Effector memory CD4-positive, alpha-beta T cell (primary cell): ENCODE measurements at places on chromosomes 5 and 9.

GRCh38 chr5:73112359-73112758 lies 8.0 kb upstream of the TMEM171 start:
- DNase-seq: no peak

GRCh38 chr5:57394421-57395210 lies 88.0 kb downstream of the ACTBL2 start:
- no peak for DNase-seq

DNA sequence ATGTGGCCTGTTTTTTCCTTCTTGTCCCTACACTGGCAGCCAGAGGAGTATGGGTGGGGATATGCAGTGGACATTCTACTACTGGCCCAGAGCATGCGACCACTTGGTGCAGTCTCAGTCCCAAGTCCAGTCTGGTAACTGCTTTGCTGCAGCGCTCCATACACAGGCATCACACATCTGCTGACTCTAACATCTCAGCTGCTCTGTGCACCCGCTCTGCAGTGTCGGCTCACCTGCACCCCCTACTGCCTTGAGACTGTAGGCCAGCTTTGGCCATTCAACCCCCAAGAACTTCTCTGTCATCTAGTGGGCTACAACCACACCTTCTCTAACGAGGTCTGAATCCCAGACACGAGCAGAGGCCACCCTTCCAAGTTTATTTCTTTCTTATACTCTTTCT lies 46.4 kb upstream of the SLCO6A1 start:
- DNase-seq: no peak

GRCh38 chr9:130117816-130118632 lies 54.2 kb upstream of the NCS1 start:
- no peak for DNase-seq

DNA sequence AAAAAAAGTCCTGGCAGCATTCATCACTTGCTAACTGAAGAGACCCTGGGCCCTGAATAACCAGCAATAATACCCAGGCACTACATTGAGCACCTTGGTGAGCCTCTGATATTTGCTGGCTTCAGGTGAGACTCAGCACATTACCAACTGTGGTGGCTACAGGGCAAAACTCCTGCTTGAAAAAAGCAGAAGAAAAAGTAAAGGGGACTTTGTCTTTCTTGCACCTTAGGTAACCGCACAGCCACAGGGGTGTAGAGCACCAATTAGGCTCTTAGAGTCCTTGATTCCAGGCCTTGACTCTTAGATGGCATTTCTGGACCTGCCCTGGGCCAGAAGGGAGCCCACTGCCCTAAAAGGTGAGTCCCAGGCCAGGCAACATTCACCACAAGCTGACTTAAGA lies 269.5 kb downstream of the AUH start:
- no peak for DNase-seq

DNA sequence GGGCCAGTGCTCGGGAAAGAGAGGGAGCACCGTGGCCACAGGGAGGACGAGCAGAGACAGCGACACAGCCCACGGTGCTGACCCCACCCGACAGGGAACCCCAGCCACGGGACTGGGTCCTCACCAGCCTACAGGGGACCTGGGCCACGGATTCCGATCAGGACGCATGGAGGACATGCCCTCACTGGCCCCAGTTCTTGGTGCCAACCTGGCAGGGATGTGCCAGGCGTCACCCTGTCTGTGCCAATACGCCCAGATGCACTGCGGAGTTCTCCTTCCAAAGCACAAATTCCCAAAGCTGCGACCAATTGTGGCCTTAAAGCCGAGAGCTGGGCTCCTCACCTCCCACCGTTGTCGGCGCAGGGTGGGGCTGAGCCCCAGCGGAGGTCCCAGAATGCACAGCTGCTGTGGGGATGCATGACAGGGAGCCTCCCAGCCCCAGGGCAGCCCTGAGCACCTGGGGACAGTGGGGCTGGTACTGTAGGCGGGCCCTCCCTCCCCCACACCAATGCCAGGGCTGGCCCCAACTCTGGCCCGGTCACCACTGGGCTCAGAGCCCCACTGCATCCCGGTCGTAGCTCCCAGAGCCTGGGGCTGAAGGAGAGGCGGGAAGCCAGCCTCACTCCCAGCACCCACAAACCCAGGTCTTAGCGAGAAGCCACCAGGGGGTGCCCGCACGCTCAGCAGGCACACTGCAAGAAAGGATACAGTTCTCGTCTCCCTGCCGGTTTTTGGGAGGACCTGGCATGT lies 44.2 kb downstream of the NKD2 start:
- no peak for DNase-seq

DNA sequence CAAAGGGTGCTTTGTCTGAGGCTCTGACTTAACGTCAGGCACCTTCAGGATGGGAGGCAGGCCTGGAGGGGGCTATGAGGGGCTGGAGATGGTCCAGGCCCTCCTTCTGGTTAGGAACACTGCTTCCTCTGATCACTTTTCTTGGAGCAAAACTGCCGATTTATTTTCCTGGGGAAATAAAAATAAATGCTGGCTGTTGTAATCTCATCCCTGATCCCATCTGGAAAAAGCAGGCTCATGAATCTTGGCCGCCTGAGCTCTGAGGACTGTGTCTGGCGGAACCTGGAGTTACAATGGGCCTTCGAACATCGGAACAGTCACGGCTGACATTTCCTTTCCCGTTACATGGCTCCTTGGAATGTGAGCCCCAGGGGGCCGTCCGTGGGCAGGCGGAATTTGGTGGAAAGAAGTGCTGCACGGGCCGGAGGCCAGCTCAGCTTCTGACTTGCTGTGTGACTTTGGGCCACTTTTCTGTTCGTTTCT lies 157.8 kb downstream of the RGS3 start:
- no peak for DNase-seq

- no peak for DNase-seq
Measured at GRCh38 chr9:103839197-103839596, 254.9 kb upstream of the SMC2 start.

DNA sequence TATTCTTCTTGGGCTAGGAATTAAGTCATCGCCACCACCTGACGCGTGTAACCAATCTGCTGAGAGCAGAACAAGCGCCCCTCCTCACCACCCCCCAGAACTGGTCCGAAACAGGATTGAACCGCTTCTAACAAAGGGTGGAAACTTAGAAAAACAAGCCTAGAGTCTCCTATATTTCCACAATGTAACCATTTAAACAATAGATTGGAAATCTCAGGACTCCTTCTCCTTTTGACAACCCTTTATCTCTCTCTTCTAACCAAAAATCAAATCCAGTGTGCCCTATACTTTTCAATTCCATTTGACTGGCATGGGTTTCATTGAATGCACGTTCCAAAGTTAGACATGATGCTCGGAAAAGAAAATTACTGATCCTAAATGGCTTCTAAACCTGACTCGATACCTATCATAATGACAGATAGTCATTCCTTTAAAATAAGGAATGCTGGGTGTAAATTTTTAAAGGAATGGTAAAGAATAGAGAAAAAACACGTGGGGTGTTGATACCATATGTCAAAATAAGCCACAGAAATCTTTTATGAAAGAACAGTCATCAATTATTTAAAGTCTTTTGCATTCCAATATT lies 1.2 kb downstream of the ARRDC3 start:
- peak; percentile 79 for DNase-seq

DNA sequence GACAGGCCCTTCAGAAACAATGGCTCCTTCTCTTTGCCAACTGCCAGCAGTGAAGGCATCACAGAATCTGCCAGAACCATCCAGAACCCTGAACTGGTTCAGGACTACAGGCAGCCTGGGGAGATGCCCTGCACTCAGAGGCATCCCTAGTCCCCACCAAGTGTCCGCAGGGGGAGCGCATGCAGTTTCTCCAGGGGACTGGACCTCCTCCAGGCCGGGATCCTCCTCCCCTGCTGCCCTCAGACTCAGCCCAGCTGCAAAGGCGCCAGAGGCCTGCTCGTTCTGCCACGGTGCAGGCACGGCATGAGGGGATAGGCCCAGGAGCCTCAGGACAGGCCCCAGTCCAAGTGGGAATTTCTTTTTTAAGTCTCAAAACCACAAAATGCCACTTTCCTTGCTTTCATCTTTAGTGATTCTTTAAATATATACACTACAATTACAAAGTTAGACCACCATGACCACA lies 72.0 kb downstream of the SEMA4D start:
- DNase-seq: no peak

DNA sequence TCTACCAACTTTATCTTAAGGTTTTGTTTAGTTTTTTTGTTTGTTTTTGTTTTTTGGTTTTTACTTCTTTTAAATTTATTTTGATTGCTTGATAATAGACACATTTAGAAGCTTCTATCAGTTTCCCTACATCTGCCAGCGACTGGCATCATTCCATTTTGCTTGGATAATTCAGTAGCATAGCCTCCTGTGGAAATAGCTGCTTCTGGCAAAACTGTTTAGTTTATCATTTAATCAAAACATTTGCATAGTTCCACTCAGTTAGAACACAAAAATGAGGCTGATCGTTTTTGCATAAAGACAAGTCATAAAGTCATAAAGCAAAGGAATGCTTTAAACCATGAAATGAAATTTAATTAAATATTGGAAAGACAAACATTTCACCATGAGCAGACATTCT lies 133.7 kb upstream of the NFIL3 start:
- DNase-seq: no peak

DNA sequence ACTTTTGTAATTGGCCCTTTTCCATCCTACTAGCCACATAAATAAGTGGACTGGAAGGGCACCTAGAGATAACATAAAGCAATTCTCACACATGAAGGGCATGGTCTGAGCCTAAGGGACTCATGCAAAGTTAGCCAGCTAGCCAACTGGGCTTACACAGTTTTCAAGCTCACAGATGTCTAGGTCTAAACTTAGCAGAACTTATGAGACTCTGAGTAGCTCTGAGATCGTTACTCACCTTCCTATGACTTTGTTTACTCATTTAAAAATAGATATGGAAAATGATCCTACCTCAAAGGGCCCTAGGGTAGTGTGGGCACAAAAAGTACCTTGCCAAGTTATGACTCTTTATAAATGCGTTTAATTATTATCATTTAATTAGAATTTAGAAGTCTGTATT lies 410.4 kb upstream of the MPDZ start:
- DNase-seq: no peak

- DNase-seq: peak; percentile 75
Measured at GRCh38 chr5:157603333-157604190, 28.0 kb upstream of the ADAM19 start.

DNA sequence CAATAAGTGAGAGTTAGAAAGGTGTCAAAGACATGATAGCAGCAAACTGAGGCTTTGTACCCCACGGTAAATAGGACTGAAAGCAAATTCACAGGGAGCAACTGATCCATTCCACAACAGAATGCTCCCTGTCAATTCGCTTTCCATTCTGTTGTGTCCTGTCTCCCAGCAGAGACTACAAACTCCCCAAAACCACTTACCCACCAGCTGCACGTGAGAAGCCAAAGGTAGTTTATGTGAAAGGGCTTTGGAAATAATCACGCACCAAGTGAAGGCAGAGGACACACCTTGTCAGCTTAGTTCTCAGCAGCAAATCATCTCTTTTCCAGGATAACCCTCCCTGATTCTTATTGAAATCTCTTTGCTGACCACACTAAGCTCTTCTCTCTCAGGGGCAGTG lies 46.6 kb upstream of the IL17B start:
- no peak for DNase-seq

- no peak for DNase-seq
Measured at GRCh38 chr5:177985430-177986040, 10.5 kb downstream of the PROP1 start.

DNA sequence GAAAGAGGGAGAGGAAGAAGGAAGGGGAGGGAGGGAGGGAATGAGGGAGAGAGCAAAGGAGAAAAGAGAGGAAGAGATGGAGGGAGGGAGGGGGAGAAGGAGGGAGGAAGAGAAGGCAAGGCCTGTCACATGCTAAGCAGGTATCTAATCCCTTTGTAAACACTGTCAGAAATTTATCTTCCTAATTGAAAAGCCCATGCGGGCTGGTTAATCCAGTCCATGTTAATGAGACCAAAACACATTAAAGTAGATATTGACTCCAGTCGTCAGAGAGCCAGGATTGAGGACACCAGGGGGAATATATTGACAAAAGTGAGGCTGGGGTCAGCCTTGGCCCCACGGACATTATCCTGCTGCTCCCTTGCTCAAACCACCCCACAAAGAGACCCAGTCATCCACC lies 37.4 kb upstream of the ALDH1B1 start:
- no peak for DNase-seq

- peak; percentile 49 for DNase-seq
Measured at GRCh38 chr9:83649080-83649479, 26.1 kb downstream of the IDNK start.

DNA sequence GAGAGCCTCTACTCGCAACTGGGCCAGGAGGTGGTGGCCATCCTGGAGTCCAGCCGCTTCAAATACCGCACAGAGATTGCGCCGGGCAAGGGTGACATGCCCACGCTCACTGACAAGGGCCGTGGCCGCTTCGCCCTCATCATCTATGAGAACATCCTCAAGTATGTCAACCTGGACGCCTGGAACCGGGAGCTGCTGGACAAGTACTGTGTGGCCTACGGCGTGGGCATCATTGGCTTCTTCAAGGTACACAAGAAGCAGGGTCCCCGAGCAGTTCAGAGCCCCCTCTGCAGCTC lies 13.5 kb downstream of the NDST1 start:
- no peak for DNase-seq
